ENCODE measurements at places on chromosomes 11 and 22.
A peak's percentile ranks its signal among the peaks of the same experiment; 100 is the strongest.

GRCh38 chr22:44146088-44146861 lies 34.5 kb upstream of the PARVG start:
- no peak for DNase-seq

DNA sequence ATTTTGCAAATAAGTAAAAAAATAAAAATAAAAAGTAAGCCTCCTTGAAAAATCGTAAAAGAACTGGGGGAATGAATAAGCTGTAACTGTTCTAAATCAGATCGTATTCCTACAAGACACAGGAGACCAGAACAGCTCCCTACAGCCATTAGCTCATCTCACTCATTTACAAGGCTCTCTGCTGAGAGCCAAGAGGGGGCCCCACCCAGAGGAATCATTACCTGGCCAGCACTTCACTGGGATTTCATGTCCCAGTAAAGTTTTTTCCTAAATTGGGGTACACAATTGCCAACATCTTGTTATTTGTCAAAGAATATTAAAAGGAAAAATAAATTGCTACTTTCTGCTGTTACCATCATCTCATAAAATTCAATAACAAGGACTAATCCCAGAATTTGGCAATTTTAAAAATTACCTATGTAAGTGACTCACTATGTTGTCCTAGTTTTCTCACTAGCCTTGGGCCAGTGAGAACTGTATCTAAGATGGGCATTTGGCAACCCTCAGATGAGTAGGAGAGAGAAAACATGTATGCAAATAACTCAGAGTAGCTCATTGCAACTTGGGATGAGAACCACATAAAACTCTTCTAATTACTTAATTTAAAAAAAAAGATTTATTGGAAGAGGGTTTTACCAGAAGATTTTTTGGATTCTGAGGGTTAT lies 18.4 kb upstream of the SMTN start:
- DNase-seq = no peak

DNA sequence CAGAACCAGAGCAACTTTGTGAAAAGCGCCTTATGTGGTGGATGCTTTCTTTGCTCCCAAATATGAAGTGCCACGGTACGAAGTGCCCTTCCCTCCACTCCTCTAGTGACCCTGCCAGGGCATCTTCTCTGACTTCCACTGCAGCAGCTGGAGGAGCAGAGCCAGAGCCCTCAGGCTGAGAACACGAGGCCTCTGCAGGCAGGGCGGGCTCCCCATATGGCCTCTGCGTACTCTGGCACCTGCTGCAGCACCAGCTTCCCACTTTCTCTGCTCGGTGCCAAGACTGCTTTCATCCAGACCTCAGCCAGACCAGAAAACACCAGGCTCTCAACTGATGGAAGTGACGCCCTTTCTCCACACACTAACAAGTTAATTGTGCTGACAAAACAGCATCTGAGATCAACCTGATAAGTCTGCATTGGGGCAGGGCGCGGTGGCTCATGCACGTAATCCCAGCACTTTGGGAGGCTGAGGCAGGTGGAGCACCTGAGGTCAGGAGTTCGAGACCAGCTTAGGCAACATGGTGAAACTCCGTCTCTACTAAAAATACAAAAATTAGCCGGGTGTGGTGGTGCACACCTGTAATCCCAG lies 12.8 kb downstream of the UFD1 start:
- DNase-seq = no peak

DNA sequence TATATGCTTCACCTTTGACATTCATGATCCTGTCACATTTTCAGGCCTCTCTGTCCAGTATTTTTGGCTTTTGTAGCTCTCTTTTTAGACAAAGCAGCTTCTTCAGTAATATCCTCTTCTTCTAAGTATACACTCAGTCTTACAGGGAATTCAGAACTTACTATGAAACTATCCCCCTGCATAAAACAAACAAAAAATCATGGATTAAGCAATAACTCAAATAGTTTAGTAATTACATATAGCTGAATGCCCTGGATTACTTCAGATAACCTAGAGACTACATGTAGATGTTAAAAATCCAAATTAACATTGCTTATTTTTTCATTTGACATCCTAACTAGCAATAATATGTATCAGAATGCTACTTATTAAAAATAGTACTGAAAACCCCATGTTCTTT lies 5.2 kb downstream of the TAF1D start:
- no peak for DNase-seq

- no peak for DNase-seq
Observed at GRCh38 chr11:10410844-10411200, 44.2 kb upstream of the AMPD3 start.

DNA sequence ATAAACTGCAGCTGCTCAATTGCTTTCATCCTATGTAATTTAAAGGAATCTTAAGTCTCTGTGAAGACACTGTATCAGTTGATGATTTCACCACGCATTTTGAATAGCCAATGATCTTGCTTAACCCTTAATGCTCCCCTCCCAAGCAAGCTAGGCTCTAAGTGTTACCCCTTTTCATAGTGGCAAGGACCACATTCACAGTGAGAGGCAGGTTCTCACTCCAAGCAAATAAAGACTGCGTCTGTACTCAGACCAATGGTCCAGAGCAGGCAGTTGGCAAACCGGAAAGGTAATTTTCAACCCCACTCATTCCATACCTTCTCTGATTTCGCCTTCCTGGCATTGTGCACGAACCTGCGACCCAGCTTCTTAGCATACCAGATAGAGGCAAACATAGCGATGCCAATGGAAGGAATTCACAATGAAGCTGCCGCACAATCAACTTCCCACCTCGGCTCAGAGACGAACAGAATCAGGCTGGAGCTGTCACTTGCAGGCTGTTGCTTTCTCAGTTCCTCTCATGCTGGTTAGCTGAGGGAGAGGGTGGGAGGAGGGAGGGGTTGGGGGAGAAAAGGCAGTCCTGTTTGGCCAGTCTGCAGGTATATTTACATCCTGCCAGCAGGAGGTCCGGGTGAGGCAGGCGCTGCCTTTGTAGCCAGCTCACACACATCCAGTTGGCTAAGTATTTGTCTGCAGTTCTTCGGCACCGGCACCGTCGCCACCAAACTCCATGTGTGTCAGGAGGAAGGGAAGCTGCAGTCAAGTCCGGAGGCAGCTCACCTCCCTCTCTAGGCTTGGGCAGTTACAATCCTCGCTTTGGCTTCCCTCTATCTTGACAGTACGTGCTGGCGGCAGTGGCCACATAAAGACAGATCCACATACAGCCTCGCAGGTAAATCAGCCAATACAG lies 1151.2 kb upstream of the CCDC90B start:
- peak; percentile 4 for DNase-seq

DNA sequence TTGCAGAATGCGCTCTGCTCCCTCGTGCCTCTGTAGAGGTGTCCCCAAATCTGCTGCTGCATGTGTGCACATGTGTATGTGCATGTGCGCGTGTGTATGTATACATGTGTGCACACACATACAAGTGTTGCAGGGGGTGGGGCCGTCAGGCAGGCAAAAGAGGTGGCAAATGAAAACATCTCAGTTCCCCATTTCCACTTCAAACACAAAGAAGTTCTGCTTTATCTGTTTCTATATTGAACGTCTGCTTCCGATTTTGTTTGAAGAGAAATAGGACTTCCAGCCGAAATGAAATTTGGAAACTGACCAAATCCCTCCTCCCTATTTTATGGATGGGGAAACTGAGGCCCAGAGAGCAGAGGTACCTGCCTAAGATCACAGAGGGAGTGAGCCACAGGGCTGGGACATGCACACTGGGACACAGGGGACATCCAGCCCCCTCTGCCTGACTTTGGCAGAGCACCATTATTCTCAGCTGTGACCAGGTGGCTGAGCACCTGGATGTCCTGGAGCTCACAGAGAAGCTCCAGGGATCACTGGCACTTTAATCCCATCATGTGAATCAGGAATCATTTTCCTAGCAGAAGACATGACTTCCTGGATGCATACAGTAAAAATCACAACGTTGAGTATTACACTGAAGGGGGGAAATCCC lies 41.2 kb upstream of the ALX4 start:
- no peak for DNase-seq

DNA sequence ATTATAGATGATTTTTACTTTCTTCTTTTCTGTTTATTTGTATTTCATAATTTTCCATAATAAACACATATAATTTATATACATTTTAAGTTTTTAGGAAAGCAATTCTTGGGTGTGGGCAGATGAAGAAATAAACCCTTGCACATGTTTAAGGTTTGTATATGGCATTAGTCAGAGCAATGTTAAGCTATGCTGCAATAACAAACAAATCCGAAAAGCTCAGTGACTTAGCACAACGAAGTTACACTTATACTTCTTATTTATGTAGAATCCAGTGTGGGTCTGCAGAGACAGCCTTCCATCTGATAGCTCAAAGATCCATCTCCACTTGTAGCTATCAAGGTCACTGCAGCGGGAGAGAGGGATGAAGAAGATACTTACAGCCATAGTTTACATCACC lies 68.5 kb upstream of the BARX2 start:
- DNase-seq = no peak

DNA sequence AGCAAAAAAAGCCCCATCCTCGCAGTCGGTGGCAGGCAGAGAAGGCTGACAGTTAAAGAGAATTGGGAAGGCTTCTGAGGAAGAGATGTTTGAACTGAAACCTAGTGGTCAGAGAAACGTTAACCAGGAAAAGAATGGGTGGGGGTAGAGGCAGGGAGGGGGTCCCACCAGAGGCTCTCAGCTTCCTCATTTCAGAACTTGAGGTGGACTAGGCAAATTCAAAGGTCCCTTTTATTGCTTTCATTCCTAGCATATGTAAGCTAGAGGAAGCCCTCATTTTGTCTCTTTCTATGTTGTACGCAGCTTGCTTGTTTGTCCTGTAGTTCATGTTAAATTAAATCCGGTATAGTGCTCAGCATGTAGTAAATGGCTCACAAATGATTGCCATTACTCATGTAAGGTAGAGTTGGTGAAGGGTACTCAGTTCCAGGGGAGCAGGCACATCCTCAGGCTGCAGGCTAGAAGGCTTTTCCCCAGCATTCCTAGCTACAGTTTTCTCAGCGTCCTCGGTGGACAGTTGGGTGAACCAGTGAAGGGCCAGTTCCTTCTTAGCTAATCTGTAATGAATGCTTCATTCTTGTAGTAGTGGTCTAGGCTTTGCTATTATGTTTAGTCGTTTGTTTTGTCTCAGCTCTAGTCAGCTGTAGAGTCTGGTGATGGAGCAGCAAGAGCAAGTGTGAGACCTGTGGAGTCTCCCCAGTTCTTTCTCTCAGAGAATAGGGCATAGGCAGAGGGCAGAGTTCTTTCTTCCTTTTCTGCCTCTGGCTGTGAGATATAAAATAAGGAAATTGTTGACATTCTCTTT lies 58.6 kb downstream of the UVRAG start:
- DNase-seq = no peak

DNA sequence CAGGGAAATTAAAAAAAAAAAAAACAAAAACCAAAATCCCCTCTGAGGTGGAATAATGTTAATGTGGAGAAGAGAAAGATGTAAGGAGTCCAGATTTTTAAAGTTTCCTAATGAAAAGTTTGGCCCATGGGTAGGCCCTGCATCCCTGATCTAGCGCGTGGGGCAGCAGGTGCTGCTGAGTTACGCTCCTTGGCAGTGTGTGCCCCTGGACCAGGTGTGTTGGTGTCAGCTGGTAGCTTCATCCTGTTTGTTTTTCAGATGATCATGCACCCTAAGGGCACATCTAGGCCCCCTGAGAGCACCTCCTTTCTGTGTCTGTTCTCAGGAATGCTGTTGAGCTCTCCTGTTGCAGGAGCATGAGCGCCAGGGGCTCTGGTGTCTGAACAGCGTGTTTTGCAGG lies 6.7 kb downstream of the DGCR8 start:
- no peak for DNase-seq

DNA sequence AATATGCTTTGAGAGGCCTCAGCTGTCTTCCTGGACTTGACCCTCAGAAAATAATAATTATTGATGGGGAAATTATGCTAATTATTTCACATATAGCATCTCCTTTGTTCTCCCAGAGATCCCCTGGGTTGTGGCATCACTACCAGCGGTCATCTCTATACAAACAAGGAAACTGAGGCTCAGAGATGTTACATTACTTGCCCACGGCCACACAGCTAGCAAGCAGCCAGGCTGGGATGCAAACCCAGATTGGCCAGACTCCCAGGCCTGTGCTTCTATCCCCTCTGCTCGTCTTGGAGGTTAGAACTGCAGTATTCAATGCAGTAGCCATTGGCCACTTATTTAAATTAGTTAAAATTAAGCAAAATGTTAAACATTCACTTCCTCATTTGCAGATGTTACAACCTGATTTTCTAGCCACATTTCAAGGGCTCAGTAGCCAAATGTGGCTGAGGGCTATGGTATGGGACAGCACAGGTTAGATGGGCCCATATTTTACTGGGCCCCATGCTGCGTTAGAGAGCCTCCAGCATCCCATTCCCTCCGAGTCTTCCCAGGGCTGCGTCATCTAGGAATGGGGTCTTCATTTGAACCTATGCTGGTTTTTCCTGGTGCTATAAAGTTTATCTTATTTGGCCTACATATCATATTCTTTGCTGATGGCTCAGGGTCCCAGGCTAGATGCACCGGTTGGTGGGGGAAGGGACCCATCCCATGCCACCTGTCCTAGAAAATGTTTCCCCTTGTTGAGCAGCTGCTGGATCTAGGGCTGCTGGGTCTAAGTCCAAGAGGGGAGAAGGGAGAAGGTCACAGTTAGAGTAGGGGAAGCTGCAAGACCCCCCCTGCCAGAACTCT lies 2.2 kb downstream of the SLC35C1 start:
- no peak for DNase-seq

GRCh38 chr11:72760539-72761405 lies 8.6 kb upstream of the ARAP1 start:
- no peak for DNase-seq

- no peak for DNase-seq
Observed at GRCh38 chr11:125140233-125140632, 24.3 kb upstream of the PKNOX2 start.

GRCh38 chr11:13091373-13091772 lies 82.3 kb downstream of the RASSF10 start:
- no peak for DNase-seq

DNA sequence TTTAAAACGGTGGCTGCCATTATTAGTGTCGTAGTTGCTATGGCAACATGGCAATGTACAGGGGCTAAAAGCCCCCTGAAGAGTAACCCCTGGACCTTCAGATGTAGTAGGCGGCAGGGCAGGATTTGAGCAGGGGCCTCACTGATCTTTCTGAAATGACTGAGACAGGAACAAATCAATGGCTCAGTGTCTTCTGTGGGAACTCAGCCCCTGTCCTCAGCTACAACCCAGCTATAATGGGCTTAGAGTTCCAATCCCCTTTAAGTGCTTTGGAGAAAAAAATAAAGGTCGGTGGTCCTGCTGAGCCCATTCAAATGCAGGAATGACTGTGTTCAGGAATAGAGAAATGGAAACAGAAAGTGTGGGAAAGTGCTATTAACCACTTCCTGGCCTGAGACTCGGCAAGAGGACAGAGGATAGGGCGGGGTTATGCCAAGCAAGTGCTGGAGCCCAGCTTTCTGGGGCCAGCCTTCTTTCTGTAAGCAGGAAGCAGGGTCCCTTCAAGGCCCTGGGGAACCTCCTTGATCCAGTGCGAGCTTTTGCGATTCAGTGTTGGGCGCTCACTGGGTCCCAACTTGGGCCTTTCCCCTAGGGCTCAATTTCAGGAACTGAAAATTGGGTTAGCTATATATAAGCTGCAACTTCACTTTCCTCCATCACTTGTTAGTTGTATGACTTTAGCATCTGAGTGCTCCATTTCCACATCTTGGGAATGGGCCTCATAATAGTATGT lies 6.1 kb upstream of the CD82 start:
- DNase-seq = no peak

All from activated gamma-delta T cell (primary cell).